ENCODE measurements at places on chromosomes 1 and 21.

DNA sequence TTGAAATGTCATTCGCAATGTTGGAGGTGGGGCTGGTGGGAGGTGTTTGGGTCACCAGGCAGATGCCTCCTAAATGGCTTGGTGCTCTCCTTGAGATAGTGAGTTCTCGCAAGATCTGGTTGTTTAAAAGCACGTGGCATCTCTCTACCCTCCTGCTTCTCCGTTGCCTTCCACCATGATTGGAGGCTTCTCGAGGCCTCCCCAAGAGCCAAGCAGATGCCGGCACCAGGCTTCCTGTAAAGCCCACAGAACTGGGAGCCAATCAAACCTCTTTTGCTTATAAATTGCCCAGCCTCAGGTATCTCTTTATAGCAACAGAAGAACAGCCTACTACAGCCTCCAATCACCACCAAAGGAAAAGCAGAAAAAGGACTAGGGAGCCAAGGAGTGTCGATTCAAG is 80.5 kb downstream of the PDE9A start:
- no peak for DNase-seq

- DNase-seq: no peak
Observed at GRCh38 chr1:197892684-197893083, 9.7 kb upstream of the C1orf53 start.

DNA sequence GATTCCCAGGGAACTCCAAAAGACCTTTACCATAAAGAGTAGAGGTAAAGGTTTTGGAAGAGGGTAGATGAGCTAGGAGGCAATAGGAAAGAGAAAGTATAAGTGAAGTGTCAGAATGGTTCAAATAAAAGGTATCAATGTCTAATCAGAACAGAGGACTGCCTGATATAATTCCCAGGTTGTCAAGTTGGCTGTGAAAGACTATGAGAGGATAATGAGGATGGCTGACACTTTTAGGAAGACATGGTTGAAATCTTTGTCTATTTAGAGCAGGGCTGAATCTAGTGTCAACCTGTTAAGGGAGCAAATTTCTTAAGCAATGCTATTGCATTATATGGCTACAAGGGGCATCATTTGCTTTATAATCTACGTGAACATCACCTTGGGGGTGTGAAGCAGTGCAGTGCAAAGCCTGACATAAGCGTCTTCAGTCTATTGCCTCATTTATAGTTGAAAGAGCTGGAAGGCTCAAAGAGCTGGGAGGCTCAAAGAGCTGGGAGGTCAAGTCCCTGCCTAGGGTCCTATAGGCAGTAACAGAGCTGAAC is 308.3 kb upstream of the DEPDC1 start:
- DNase-seq: no peak

- DNase-seq: peak; percentile 73
Observed at GRCh38 chr1:2194898-2195673, 514 bp upstream of the FAAP20 start.

DNA sequence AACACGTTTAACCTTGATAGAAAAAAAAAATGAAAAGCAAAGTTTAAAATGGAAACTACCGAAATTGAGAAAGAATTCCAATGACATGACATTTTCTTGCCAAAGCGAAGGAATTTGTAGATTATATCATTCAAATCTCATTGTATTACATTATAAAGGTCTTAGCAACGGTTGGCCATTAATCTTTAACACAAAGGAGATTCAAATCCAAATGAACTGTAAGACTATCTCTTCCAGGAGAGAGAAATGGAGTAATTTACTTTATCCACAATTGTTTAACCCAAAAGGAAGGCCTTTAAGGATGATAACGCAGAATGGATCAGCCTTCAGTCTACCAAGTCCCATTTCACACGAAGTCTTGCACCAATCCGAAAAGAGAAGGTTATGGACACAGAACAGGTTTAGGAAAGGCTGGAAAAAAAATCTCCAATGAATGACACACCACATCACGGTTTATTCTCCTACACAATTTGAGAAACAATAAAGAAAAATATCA is 1.5 kb downstream of the ENAH start:
- no peak for DNase-seq

DNA sequence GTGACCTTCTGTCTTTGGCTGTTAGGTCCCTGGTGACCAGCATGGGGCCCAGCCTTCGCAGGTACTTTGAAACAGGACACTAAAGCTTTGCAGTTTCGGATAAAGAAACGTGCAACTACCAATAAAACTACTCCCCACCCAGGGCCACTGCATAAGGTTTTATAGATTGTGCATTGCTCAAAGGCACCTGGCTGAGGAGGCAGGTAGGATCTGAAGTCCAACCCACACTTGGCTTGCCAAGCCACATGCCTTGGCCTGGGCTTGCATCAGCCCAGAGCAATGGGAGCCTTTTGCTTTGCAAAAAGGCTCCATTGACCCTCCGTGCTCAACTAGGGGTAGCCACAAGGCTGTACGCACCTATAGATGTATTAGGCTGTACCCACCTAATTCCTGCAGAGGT is 84.4 kb upstream of the SYT6 start:
- DNase-seq: no peak

- no peak for DNase-seq
Observed at GRCh38 chr1:156414461-156415064, 45.6 kb downstream of the RHBG start.

- DNase-seq: no peak
Observed at GRCh38 chr1:210633636-210634035, 304.9 kb downstream of the HHAT start.

DNA sequence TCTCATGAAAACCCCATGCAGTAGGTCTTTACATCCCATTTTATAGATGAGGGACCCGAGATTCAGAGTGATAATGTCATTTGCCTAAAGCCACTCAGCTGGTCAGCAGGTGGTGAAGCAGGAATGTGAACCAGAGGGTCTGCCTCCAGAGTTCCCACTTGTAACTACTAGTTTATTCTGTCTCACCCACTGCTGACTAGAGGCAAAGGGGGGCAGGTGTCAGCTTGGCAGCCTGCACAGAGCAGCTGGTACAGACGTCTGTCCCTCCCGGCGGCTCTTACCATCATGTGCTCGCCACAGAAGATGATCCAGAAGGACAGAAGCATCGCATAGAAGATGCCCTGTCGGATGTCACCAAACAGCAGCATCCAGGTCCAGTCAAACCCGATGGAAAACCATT is 82.4 kb downstream of the WLS start:
- no peak for DNase-seq

DNA sequence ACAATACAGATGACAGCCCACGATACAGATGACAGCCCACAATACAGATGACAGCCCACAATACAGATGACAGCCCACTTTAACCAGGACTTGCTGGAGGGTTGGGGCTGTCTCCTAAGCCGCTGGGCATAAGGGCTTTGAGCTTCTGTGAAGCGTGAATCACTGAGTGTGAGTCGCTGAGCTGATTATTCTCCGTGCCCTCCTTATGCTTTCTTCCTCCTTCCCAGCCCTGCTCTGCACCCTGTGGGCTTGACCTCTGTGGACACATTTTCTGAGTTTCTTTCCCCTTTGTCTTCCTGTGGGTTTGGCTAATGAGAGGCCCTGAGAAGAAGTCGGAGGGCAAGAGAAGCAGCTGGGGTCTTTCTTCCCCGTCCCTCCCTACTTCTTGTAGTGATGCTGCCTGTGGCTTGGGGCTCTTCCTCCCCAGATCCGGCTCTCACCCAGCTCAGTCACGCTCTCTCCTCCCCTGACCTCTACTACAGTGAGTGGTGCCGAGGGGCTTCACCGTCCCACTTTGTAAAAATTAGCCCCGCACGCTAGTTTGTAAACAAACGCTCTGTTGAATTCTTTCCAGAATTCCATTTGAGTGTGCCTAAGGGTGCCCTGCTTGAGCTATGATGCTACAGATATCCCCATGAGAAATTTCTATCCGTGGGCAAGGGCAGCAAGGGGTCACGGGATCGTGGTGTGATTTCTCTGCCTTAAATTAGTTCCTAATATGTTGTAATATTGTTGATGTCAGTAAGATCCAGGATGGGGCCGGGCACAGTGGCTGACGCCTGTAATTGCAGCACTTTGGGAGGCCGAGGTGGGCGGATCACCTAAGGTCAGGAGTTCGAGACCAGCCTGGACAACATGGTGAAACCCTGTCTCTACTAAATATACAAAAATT is 46.4 kb upstream of the SOD1 start:
- no peak for DNase-seq

GRCh38 chr21:24895885-24896734 is 711.2 kb downstream of the MRPL39 start:
- DNase-seq: no peak

DNA sequence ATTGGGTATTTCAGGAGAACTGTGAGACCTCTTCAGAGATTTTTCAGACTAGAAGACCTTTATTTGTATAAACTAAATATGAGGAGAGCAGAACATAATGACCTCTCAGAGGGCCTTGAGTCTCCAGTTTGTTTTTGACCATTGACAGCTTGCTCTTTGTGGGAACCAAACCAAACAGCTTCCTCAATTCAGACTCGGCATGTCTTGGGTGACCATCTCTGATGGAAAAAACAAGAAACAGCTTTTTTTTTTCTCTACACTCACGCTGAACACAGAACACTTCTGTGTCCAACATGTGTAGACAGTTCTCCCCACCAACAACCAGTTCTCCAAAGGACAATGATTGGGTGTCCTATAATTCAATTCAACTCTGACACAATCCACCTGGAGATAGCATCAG is 11.5 kb downstream of the ATP1A4 start:
- DNase-seq: no peak

DNA sequence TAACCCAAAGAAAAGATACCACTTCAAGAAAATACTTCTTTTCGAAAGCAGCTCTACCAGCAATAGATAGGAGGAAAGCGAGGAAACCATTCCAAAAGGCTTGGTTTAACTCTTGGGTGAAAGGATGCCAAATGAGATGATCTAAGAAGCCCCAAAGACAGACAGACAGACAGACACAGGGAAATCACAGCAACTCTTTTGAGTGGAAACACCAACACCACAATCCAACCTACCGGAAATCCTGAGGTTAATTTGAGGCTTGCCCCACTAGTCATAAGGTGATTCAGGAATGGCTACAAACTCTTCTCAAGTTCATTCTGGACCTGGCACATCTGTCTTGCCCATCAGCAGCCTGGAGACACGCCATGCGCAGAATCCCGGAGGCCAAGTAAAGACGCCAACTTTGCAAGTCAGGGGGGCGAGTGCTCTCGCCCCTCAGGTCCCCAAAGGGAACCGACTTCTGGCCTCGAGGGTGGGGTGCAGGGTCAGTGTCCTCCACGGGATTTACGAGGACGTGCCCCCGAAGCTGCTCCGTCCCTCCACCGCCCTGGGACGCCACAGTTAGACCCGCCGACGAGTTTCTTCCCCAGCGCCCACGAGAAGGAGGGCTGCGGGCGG is 778 bp downstream of the EVI5 start:
- DNase-seq: peak; percentile 0

DNA sequence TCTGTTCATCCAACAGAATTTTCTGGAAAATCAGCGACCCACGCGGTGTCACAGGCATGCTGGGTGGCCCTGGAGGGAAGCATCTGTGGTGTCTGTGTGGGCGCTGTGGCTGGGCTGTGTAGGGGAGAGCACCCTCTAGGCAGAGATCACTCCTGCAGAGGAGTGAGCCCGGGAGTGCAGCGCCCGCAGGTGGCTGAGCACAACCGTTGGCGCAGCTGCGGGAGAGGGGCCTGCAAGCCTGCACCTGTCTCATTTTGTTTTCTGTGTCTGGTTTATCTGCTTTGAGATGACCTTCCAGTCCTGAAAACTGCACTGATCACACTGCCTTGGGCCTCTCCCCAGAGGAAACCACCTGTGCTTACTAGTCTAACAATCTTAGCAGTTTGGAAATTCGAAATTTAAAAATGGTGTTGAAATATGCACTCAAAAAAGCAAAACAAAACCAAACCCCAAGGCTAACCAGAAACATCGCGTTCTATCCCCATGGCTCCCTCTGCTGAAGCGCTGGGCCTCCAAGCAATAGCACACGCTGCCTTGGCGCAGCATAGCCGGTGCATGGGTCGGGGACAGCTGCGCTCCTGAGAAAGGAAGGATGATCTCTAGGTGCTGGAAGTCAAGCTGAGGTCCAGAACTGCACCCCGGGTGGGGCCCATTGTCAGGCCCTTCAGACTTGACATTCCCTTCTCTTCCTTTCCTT is 4.8 kb downstream of the FAM3B start:
- DNase-seq: no peak

DNA sequence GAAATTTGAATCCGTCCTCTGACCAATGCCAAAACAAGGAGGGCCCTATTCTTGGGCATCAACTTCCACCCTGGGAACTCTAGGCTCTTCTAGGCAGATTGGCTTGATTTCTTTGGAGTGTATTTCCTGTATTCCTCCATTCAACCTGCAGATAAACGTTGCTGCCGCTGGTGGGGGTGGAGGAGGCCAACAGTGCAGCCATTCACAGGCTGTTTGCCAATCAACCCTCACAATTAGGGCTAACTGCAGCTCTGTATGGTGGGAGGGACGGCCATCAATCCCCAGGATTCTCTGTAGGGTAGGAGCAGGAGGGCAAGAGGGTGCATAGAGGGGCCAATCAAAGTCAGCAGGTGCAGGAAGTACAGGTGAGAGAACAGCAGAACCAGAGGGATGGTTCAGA is 273.1 kb upstream of the PROX1 start:
- no peak for DNase-seq

DNA sequence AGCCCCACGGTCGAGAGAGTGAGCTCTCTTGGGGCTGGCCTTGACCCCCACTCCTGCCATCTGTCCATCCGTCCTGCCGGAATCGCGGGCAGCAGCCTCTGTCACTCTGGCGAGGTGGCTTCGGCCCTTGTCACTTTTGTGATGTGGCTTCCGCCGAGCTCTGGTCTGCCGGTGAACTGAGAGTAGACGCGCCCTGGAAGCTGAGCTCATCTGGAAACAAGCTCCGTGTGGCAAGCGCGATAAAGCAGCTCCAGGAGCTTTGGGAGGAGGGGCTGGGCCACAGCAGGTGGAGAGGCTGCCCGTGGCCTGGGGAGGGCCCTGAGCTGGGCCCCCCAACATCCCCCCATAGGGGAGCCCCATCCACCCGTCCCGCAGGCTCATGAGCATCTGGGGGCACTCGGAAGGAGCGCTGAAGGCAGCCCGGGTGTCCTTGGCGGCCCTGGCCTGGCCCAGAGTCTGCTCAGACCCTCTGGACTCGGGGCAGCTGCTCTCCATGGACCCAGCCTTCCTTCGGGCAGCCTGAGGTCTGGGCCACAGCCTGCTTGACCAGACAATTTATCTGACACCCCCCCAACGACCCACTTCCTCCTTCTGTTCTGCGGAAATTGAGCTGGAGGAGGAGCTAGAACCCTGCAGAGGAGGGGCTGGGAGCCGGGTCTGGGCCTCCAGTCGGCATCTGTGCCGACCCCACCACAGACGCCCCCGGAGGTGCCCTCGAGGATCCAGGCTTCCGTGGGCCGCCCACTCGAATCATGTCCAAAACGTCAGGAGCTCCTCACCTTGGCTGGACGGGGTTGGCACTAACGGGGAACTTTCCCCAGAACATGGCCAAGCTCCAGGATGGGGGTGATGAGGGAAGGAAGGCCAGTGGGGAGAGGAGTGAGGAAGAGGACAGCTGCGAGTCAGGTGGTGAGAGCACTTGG is 59.1 kb downstream of the SLC19A1 start:
- no peak for DNase-seq

DNA sequence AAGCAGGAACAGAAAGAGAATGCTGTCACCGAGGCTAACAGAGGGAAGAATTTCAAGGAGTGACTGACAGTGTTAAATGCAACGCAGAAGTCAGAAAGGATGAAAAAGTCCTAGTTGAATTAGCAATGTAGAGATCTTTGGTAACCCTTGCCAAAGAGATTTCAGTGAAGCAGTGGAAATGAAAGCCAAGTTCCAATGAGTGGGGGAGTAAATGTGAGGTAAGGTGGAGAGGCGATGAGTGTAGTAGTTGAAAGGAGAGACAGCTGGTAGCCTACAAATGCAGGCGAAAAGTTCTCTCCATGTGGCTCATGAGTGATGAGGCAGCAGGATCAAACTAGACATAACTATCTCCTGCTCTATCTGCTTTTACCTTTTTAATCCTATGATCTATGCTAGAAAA is 74.6 kb upstream of the IPO9 start:
- no peak for DNase-seq

- no peak for DNase-seq
Observed at GRCh38 chr1:167052389-167052788, 37.8 kb downstream of the GPA33 start.
